ENCODE measurements at places on chromosomes 3 and 15.

DNA sequence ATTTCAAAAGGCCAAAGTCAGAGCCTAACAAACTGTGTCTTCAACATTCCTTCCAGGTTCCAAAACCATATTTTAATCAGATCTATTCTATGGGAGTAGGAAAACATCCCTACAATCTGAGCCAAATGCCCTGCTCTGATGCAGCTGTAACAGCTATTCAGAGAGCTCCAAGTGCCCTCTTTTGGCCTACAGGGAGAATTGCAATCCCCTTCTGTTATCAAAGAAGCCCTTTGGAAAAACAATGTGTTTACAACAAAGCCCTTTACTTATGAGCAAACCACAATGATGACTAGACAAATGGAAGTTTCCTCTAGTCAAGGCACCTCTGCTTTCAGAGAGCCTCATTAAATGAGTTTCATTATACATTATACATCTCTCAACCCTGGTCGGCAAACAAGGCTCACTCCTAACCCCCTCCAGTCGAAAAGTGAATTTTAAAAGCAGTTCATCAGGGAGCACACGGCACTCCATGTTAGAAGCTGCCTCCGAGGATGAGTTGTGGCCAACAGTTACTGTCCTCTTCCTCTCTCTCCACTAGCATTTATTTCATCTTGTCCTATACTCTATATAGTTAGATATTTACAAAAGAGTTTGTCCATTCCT, 42.6 kb upstream of the TMCO5A start:
- no peak for DNase-seq

DNA sequence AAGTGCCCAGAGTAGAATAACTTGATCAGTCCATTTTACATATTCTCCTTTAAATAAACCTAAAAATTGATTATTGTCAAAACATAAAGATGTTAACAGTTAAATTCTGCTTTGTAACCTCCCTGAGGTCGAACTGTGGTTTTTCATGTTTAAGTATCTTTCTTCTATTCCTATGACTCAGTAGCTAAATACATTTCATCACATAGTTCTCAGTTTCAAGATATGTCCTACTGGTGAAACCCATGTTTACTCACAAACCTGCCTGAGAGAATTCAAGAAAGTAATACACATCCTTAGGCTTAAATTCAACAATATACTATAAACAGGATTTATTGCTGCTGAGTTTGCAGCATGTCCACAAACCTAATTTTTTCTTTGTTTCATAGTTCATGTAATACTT, 692.9 kb downstream of the ZPLD1 start:
- DNase-seq: peak; percentile 9

GRCh38 chr15:90501898-90502297, 27.8 kb upstream of the CRTC3 start:
- DNase-seq: no peak

DNA sequence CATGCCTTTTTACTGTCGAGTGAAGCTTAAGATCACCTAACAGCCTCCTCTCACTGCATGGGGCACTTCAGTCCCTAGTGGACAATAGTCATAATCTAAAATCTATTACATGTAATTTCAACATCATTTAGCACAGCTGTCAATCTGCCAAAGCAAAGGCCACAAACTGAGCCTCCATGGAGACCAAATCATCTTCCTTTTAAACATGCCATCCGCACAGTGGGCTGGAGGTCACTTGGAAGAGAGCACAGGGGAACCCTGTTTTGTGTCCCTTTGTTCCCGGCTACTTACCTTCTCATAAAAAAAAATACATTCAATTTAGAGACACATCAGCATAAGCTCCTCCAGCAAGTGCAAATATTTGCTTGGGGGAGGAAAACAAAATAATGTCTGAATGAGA, 167.3 kb downstream of the SQOR start:
- no peak for DNase-seq

DNA sequence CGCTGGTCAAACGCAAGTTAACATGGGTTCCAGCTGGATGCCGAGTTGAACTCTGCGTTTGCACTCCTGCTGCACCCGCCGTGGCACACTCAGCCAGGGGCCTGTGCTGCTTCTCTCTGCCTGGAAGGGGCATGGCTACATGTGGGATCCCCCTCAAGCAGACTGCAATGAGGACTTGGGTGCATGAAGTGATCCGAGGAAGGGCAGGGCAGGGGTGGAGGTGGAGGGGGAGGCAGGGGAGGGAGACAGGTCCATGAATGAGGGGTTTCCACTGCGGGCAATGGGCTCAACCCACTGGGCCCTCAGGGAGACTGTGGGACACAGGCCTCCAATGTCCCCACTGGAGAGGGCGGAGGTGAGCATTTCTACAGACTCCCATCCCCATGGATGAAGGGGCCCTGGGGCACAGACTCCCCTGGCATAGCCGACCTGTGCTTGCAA, 141.6 kb upstream of the MEF2A start:
- DNase-seq: no peak

DNA sequence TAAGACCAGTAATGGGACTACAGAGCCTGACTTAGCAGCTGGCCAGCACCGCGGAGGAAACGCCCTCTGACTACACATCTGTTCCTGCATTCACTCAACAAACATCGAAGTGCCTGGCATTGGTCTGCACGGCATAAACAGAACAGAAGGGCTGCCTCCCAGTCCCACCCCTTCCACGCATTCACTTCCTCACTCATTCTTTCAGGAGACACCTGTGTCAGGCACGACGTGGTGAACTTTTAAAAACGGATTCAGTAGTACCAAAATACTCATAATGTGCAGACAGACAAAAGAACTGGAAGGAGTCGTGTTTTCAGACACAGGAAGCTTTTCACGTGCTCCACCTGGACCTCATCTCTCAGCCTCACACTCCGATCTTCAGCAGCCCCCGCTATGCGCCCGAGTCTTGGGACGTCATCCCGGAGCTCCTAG, 123.3 kb downstream of the XXYLT1 start:
- no peak for DNase-seq

- no peak for DNase-seq
These were observed 7.3 kb upstream of the CYP11A1 start for GRCh38 chr15:74374648-74375302.

- DNase-seq: no peak
These were observed 70.1 kb upstream of the MEF2A start for GRCh38 chr15:99495430-99496301.

DNA sequence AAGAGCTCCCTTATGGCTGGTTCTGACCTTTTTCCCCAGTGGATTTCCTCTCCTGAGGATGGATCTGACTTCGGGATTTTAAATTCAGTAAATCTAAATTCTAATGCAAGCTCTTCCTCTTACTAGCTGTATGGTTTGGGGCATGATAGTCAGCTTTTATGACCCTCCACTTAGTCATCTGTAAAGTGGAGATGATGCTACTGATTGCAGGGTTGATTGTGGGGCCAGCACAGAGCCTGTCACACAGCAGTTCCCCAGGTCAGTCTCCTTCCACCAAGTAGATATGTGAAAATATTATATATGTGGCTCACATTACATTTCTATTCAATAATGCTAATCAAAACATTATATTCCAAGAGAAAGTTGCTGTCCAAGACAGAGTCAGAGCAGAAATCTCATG, 141.3 kb upstream of the UBE2E1 start:
- DNase-seq: no peak

GRCh38 chr3:194424953-194425352, 25.9 kb upstream of the GP5 start:
- DNase-seq: no peak

- no peak for DNase-seq
These were observed 17.9 kb downstream of the HRH1 start for GRCh38 chr3:11172096-11172690.

DNA sequence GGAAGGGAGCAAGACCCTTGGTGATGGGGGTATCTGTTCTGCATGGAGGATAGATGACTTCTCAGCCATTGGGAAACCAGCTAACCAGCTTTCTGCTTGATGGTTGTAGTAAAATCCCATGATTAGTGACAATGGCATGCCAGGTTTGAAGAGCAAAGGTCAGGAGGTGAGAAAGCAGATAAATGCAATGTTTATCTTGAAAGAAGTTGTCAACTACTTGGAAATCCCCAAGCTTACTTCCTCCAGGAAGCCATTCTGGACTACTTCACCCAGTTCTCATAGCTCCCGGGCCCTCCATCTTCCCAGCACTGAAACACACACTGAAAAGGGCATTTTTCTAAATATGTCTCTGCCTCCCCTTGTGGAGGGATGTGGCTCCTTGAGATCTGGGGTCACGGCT, 51.3 kb downstream of the SMAD3 start:
- DNase-seq: no peak

- DNase-seq: peak; percentile 12
These were observed 99.2 kb upstream of the TRPM1 start for GRCh38 chr15:31200735-31201151.

DNA sequence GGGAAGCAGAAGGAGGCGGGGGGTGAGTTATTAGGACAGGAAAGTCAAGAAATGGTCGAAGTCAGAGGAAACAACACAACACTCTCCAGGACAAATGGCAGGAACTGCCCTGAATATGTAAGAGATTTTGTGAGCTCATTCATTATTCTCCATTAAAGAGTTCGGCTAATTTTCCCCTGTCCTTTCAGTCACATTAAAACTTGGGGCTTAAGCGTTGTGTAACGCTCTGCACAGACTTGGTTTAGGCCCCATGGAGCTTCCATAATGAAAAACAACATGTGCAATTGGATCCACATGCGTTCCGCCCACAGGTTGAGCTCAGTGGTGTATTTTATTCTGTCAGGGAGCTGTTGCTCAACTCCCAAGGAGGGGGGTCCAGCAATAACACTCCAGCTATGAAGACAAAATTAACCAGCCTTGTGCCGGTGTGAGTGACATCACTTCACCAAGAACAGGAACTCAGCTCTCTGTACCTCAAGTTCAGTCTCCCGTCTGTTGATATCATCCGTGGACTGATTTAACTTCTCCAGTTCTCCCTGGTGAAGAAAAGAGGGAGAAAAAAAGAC, 2.3 kb downstream of the SH3BP5 start:
- DNase-seq: no peak

GRCh38 chr3:23304424-23304823, 101.3 kb downstream of the UBE2E2 start:
- no peak for DNase-seq

GRCh38 chr15:58434334-58434875, 2.6 kb downstream of the LIPC start:
- DNase-seq: no peak

DNA sequence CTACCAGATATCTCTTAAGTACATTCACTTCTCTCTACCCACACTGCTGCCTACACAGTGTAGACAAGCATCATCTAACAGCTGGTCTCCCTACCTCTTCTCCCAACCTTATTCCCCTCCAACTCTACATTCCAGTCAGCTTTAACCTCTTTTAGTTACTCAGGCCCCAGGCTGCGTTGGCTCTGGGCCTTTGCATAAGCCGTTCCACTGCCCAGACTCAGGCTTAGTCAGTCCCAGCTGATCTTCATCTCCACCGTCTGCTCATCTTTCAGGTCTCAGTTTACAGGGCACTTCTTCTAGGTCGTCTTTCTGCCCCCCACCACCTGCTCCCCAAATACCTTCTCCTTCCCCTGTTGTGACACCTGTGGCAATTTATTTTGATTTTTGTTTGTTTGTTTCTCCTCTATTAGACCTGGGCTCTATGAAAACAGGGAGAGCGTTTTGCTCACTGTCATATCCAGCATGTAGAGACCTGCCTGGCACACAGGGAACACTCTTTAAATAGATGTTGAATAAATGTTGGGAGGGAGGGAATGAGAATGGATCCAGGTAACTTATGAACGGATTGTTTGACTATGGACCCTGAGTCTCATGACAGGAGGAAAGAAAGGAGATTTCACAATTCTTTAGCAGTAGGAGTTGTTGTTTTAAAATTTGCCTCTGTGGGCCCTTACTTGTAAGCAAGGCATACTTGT, 11.1 kb downstream of the SLC27A2 start:
- no peak for DNase-seq

DNA sequence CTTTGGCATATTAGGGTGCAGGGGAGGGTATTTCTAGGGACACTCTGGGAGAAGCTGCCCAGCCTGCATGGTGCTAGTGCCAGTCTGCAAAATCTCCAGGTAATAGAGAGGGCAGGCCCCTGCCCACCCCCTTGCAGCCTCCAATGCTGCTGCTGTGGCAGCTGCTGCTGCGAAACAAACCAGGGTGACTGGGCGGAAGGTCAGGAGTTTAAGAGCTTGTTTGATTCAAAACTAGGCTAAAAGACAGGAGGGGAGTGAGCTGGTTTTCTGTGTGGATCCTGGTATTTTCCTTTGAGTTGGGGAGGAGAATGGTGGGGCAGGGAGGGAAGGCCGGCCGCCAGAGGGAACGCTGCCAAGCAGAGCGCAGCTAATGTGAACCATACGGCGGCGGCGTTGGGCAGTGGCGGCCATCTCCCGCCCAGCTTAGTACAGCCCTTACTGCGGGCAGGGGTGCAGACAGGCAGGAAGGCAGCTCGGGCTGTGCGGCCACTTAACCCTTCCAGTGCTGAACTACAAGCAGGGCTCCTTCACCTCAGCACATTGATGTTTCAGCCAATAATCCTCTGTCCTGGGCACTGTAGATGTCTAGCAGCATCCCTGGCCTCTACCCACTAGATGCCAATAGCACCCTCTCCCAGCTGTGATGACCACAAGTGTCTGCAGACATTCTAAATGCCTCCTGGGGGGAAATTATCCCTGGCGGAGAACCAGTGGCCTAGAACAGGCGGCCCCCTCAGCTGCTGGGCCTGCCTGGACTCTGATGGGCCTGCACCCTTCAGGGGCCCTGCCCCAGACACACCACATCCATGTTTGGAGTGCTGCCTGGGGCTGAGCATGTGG, 125.7 kb downstream of the EEFSEC start:
- no peak for DNase-seq

DNA sequence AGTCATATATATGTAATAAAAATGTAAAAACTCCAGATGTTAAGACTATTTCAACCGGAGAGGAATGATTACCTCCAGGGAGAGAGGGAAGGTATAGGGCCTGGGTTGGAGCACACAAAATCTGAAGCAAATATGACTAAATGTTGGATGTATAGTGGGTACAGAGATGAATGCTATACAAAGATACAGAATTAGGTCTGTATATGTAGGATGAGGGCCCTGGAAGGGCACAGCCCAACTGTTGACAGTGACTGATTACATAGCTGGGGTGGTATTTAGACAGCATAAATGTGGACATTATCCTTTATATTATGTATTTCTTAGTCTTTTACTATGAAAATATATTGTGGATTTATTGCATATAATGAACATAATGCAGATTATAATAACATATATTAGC, 94.4 kb upstream of the SPATA12 start:
- DNase-seq: no peak

GRCh38 chr3:72204452-72204851, 419.5 kb upstream of the PROK2 start:
- DNase-seq: no peak

- no peak for DNase-seq
These were observed 68.1 kb upstream of the MAGI1 start for GRCh38 chr3:66106788-66107187.

Data from kidney epithelial cell (primary cell).